ENCODE measurements at places on chromosomes 16 and 17. TPM values are rescaled to one million over a fixed set of nuclear protein-coding genes. Genes with fewer than 3 reads are reported as not detected.
A peak's percentile ranks its signal among the peaks of the same experiment; 100 is the strongest.

DNA sequence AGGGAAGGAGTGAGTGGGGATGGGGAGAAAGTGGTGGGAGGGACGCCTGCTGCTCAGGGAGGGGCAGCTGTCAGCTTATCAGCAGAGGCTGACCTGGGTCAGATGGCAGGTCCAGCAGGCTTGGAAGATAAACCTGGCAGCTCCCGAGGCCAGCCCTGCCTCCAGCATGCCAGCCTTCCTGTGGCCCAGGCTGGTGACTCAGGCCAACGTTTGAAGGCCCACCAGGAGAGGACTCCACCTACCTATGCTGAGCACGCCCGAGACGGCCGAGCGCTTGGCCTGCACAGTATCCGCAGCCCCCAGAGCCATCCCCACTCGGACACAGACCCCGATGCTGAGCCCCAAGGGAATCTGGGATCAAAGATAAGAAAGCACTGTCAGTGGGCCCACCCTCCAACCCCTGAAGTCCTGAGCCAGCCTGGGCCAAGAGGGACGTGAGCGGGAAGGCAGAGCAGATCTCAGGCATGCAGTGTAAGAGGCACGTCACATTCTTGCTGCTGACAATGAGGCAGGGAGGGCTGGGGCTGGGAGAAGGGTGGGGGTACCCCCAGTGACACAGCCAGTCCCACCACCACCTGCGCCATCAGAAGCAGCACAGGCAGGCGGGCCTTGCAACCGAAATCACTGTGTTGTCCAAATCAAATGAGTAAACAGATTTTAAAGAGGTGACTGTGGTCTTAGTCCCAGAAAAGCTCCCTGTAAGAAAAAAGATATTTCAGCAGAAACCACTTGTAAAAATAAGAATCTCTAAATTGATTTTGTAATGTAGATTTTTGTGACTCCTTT is 12.4 kb downstream of the SLC47A2 start:
- DNase-seq: no peak

- DNase-seq: no peak
These were observed 2.0 kb upstream of the CREBBP start for GRCh38 chr16:3882531-3882930.

- DNase-seq: peak; percentile 61
These were observed 26.0 kb upstream of the ERN1 start for GRCh38 chr17:64155751-64156544.

DNA sequence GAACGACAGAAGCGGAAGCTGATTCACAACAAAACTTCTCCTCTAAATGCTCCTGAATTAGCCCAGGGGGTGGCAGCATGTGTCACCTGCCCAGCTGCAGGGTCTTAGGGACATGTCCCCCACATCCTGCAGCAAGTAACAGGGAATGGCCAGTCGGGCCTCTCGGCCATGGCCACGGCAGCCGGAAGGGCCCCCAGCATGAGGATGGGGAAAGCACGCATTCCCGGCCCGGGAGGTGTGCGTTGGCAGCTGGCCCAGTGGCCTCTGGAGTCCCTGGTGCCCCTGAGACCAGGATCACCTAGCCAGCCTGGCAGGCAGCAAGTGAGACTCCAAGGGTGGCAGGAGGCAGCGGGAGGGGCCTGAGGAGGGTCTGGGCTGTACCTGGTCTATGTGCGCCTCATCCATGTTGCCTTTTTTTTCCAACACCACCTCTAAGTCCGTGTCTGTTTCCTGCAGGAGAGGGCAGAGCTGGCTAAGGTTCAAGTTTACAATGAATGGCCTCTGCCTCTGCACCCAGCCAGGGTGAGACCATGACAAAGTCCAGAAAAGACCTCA is 7.0 kb downstream of the KNOP1 start:
- no peak for DNase-seq

GRCh38 chr17:81244358-81245023 is 5.4 kb downstream of the NDUFAF8 start:
- DNase-seq: no peak

DNA sequence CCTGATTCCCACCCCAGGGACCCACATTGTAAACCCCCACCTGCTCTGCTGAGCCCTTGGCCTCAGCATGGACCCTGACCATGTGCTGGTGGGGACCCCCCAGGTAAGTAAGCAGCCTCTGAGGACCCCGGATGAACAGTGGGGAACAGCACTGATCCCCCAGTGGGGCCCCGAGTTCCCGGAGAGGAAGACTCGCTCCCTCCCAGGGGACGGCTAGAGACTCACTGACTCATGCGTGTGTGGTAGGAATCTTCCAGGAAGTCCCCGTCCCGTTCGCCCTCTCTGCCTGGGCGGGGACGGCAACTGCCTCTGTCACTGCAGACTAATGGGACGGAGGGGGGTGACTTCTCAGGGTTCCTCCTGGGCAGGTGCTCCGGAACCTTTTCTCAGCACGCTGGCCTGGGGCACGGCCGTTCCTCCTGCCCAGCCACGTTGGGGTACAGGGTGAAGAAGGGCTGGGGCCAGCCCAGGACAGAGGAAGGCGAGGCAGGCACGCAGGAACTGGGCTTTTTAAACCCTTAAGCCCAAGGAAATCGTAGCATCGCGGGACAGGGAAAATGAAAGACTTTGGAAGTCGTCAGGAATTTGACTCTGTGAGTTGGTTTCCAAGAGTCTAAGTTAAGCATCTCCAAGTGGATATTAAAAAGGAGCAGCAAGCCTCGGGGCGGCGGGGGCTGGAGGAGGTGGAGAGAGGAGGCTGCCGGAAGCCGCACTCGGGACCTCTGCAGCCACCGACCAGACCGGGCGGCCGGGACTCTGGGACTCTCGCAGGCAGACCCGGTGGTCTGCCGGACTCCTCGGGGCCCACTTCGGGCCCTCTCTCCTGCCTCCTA is 178.7 kb downstream of the SEC14L1 start:
- DNase-seq: peak; percentile 86

DNA sequence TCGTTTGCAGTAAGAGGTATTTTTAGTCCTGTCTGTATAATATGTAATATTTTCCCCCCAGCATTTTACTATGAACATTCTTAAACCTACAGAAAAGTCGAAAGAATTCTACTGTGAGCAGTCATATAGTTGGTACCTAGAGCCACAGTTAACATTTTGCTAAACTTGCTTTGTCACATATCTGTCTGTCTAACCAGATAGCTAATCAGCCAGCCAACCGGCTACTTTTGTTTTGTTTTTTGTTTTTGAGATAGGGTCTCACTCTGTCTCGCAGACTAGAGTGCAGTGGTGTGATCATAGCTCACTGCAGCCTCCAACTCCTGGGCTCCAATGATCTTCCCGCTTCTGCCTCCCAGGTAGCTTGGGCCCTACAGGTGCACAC is 73.3 kb downstream of the ABCC1 start:
- no peak for DNase-seq

Gene KRTAP9-4
- total RNA-seq: not detected

Gene MYH8
- not detected for total RNA-seq

Gene LUC7L3
- 17.7 TPM for total RNA-seq

Gene SLC35G6
- not detected for total RNA-seq

Gene ADAT1
- 36.7 TPM for total RNA-seq
